ENCODE measurements at places on chromosomes 5 and 9.

DNA sequence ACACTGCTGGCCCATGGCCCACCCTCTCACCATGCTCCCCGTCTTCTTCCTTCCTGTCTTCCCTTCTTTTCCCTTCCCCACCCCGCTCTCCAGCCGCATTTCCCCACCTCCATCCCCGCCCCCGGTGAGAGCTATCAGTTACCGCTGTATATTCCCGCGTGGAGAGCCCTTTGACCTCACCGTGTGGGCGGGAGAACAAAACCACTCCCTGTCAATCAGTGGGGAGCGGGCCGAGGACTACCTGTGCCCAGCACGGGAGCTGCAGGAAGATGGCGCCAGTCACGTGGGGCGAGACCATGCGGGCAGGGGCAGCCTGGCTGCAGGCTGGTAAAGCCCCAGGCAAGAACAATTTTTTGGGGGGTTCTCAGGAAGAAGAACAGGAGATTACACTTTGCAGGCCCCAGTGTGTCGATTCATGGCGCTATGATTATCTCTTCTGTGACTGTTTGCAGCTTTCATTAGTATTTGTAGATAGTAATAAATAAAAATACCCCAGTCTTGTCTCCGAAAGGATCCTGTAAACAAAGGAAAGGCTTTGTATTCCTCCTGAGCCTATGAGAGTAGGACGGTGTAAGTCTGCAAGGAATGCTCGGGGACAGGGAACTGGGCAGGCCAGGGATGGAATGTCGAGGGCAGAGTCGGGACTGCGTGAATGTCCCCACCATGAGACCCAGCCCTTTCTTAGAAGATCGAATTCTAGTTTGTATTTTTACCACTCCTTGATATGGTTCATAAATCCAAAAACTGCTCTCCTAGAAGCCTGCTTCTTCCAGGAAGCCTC, 14.8 kb upstream of the DMRT1 start:
- no peak for DNase-seq

DNA sequence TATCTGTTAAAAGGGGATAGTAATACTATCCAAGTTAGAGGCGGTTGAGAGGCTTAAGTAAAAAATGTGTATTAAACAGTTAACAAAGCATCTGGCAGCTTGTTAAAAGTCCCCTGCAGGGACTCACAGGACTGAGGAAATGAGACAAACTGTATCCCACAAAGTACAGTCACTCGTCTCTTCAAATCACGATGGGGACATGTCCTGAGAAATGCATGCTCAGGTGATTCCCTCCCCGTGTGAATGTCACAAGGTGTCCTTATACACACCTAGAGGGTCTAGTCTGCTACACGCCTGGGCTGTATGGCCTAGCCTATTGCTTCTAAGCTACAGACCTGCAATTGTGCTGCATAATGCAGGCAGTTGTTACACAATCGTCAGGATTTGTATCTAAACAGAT, 237.0 kb downstream of the IRX2 start:
- no peak for DNase-seq

GRCh38 chr9:37976714-37977477, 73.0 kb upstream of the SLC25A51 start:
- no peak for DNase-seq

- DNase-seq = no peak
These were observed 92.7 kb upstream of the CKMT2 start for GRCh38 chr5:81140441-81140840.

DNA sequence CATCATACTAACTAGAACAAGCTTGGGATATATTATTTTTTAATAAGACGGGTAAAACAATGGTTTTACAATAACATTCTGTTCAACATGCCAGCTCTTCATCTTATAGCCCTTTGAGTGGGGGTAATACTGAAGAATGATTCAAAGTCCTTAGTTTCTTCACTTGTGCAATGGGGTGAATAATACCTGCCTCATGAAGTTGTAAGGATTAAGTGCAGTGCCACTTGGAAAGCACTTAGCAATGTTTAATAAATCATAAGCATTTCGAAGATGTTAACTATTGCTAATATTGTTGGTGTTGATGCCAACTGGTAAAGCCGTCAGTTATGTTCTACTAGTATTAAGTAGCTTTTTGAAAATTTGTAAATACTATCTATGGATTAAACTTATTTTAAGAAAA, 38.0 kb downstream of the TNPO1 start:
- no peak for DNase-seq

GRCh38 chr5:172076761-172077244, 70.4 kb upstream of the FBXW11 start:
- no peak for DNase-seq

DNA sequence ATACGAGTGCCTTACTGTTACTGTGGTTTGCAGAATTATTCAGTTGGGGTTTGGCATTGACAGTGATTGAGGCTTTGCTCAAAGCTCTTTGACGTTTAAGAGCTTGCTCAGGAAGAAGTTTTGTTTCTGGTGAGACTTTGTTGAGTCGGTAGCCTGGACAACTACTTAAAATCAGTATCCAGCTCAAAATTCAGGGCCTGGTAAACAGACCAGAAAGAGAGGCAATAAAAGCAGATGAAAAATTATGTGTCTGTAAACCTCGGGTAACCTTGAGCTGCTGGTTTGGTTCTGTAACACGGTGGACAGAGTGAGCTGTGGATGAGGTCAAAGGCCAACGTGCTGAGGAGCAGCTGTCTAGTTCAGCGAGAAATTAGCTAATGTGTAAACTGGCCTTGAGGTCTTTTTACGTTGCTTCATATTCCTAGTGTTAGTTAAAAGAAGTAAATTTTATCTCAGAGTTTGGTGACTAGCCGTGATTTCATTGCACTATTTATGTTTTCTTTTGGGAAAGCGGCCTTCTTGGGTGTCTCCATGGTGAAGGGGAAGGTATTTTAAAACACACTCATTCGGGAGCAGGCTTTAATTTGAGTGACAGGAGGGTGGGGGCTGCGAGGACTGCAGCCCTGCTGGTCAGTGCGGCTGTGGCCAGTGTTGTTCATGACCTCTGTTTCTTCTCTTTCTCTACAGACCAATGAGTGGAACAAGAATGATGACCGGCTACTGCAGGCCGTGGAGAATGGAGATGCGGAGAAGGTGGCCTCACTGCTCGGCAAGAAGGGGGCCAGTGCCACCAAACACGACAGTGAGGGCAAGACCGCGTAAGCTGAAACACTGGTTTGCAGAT, 82.0 kb upstream of the TTC23L start:
- no peak for DNase-seq

GRCh38 chr5:103205991-103206700, 52.4 kb upstream of the MACIR start:
- no peak for DNase-seq

DNA sequence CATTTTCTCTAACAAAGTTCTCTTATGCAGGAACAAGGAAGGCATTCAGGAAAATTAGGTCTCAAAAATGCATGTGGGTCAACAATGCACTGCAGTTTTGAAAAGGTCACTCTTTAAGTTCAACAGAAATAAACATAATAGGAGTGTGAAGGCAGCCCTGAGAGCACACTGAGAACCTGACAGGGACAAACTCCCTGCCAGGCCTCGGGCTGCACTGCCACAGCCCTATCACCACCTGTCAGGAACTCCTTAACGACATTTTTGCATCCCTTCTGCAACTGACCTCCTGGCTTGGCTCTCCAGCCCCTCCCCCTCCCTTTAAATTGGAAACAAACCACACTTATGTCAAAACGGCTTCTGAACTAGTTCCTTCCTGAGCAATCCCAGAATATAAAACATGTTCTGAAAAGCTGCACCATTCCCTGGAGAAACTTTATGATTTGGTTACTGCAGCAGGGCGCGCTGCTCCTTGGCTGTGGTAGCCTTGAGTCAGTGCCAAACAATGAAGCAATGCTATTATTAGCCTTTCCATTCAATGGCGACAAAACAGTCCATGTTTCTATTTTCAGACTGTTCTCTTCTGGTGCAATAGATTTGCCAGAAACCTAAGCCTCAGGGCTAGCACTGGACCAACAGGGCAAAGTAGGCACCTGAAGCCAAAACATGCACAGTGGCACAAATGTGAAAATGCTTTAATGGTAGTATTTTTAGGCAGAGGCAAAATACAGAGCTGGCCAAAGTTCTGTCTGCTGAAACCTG, 160.1 kb upstream of the ZNF608 start:
- DNase-seq = peak; percentile 24

- DNase-seq = no peak
These were observed 108.3 kb upstream of the FER start for GRCh38 chr5:108639366-108639765.

GRCh38 chr5:68950930-68951329, 142.9 kb upstream of the SLC30A5 start:
- DNase-seq = no peak

GRCh38 chr9:89006996-89007967, 16.0 kb downstream of the S1PR3 start:
- DNase-seq = no peak

GRCh38 chr5:90368454-90369246, 40.9 kb downstream of the CETN3 start:
- DNase-seq = no peak

GRCh38 chr5:177304392-177305119, 957 bp downstream of the PRELID1 start:
- no peak for DNase-seq

- DNase-seq = no peak
These were observed 205.9 kb upstream of the IL12B start for GRCh38 chr5:159536166-159536565.

DNA sequence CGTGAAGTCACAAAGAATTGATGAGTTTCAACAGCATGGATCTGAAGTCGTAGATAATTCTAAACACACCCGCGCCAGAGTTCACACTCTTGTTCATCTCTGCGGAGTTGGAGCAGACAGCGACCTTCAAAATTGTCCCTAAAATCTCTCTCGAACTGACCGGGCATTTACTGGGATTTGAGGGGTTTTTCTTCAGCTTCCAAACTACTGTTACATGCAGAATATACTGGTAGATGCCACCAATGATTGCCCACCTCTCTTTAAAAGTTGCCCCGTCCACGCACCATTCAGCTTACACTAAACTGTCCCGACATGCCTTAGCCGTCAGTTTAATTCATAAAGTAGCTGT, 5.2 kb upstream of the ISL1 start:
- no peak for DNase-seq

DNA sequence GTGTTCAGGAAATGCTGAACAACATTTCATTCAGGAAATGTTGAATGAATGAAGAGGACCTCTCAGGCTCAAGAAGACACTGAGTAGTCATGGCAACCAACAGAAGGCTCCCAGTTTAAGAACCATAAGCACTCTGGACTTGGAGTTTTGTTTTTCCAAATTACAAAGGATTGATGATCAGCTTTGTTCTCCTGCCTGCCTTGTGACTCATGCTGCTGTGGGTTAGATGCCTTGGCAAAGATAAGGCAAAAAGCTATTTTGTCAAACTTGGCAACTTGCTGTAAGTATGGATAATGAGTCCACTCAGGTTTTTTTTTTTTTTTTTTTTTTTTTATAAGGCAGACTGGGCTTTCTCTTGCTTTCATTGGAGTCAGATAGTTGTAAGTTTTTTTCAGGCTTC, 365.0 kb downstream of the TMEM232 start:
- DNase-seq = no peak

- DNase-seq = peak; percentile 2
These were observed 14.2 kb downstream of the NDUFAF2 start for GRCh38 chr5:60959156-60959555.

DNA sequence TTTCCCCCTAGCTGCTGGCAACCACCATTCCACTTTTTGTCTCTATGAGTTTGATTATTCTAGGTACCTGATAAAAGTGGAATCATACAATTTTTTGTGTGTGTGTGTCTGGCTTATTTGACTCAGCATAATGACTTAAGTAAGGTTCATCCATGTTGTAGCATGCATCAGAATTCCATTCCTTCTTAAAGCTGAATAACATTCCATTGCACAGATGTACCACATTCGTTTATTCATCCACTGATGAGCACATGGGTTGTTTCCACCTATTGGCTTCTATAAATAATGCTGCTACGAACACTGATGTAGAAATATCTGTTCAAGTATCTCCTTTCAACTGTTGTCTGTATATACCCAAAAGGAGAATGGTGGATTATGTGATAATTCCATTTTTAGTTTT, 33.7 kb downstream of the AP3B1 start:
- no peak for DNase-seq

- no peak for DNase-seq
These were observed 11.1 kb upstream of the AJM1 start for GRCh38 chr9:136831002-136831719.

GRCh38 chr9:91181541-91181940, 180.2 kb downstream of the AUH start:
- no peak for DNase-seq

GRCh38 chr9:112162621-112163413, 12.3 kb downstream of the SUSD1 start:
- no peak for DNase-seq

DNA sequence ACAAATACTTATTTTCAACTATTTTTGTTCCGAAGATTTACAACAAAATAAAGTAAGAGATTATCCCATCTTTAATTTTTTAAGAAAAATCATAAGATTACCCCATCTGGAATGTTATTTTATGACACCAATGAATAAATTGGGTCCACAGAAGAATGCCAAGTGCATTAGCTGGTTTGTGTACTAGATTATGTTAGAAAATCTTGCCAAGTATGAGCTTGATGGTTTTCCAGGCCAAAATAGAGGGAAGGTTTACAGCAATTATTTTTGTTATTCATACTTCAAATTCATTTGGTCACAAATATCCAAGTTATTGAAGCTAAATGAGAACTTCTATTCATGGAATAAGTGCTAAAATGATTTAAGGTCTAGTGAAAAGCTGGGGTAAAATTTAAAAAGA, 109.4 kb upstream of the DMRTA1 start:
- DNase-seq = no peak

GRCh38 chr5:80165452-80165851, 90.4 kb downstream of the SERINC5 start:
- no peak for DNase-seq

- DNase-seq = no peak
These were observed 13.8 kb downstream of the NEUROG1 start for GRCh38 chr5:135521964-135522363.

DNA sequence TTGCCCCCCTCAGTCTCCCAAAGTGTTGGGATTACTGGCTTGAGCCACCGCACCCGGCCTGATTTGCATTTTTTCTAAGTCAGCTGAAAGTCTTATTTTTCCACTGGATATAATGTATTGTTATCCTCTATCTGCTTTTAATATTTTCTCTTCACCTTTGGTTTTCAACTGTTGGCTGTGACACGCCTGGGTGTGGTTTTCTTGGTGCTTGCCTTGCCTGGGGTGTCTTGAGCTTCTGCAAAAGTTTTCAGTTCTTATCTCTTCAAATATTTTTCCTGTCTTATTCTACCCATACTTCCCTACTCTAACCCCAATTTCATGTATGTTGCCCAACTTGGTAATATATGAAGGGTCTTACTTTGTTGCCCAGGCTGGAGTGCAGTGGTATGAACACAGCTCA, 4.3 kb upstream of the MXD3 start:
- no peak for DNase-seq

DNA sequence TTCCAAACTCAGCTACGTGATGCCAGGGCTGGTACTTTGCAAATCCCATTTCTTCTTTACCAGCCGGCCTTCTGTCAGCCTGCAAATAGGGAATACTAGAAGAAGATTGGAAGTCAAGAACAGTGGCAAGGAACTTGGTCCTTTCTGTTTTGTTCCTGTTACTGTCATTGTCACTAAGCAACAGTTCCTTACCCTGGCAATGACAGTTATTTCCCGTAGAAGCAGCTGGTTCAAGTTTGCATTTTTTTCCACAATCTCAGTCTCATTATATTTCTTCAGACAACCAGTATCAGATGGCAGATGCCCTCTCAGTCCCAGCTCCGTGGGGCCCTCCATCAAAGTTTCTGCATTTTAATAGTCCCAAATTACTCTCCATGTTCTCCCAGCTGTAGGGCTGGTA, 9.1 kb upstream of the C1QTNF2 start:
- DNase-seq = no peak
